MV-4-11 (cell line): ENCODE measurements at places on chromosomes 3 and 15.

- DNase-seq, result no peak
Observed at GRCh38 chr3:13598926-13599886, 50.3 kb downstream of the FBLN2 start.

DNA sequence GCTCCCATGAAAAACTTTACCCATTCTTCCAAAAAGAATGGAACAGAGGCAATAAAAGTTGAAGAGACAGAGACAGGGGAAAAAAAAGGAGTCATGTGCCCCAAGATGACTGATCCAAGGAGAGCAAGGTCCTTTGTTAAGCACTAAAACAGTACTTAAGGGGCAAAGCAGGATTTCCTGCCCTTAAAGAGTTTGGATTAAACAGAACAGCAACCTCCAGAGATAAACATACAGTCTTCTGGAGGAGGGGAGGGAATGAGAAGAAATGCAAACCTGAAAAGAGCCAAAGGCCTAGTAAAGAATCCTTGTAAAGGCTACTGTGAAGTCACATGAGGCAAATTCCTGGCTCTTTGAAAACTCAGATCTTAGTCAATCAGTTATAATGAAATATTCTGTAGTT is 38.2 kb downstream of the SHQ1 start:
- no peak for DNase-seq

GRCh38 chr3:196611761-196612483 is 27.6 kb upstream of the NRROS start:
- DNase-seq, result no peak

DNA sequence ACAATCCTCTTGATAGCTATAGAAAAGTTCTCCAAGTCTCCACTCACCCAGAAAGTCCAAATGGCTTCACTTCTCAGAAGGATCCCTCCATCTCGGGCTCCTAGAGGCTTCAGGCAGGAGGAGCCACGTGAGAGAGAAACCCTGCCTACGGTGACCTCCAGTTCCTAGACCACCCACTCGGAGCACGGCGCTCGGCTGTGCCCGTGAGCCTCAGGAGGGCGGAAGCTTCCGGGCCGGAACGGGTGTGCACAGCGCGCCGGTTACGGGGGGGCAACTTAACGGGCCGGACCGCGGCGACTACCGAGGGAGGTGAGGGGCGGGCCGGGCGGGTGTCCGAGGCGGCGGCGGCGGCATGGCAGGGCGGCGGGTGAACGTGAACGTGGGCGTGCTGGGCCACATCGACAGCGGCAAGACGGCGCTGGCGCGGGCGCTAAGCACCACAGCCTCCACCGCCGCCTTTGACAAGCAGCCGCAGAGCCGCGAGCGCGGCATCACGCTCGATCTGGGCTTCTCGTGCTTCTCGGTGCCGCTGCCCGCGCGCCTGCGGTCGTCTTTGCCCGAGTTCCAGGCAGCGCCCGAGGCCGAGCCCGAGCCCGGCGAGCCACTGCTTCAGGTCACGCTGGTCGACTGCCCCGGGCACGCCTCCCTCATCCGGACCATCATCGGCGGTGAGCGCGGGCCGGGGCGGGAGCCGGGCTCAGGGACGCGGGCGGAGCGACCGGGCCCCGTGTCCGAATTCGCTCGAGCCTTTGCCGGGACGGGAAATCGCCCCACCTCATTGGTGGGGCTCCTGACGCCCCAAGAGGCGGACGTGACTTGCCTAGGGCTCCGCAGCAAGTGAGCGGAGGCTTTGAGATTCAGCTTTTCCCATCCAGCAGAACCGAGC is at the start of gene EEFSEC:
TSS of gene EEFSEC (plus strand) at position 326 of the 886 bp plus-strand sequence. CDS start at position 353, 27 bp downstream.
- peak; percentile 83 for DNase-seq

GRCh38 chr3:70182166-70182565 is 130.3 kb downstream of the MDFIC2 start:
- DNase-seq, result no peak

- DNase-seq, result no peak
Observed at GRCh38 chr3:185935465-185936272, 2.1 kb downstream of the TRA2B start.

DNA sequence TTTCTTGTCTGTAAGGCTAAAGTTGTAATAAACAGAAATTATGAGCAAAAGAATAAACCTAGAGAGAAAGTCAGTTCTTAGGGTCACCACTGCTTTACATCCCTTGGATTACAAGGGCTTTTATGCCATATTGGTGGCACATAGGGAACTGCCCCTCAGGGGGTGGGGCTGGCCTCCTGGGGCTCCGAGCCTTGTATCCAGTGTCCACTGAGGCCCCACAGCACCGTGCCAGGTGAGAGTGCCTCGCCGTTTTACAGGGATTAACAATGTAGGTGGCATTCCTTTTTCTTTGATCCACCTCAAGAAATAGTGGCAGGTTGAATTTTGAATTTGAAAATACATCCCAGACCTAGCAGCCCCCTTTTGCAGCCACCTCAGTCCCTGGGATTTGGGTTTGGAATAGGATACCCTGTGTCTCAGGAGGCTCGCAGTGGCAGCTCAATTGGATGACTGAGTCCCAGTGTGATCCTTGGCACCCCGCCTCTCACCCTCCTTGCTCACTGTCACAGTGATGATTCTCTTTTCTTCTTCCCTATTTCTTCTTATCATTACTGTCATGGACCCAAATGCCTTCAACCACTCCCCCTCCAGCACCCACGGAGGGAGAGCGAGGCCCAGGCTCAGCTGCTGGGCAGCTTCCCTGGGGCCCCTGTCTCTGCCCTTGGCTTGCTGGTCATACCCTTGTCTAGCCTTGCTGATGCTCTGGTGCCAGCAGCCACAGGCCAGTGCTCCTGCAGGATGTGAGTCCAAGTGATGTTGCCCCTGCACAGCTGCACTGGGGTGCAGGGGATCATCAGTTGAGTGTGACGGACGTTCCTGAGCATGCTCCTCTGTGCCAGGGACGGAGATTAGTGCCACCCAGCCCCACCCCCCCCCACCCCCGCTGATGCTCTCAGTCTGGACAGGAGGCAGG is 137.9 kb downstream of the DNAJB8 start:
- DNase-seq, result no peak

DNA sequence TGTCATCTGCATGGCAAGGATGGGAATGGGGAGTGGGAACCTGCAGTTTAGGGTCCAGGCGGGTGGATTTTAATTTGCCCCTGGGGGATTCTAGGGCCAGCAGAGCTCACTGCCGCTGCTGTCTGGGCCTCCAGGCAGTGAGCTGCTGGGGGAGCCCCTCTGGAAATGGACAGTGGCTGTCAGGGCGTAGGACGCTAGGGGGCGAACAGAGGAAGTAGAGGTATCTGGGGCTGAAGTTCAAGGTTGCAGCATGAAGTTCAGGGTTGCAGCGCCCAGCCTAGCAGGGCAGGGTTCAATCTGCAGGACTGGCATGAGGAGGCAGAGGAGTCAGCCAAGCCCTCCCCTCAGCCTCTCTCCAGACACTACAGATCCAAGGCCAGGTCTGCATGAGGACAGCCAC is 49.5 kb downstream of the APBA2 start:
- DNase-seq, result peak; percentile 31

- DNase-seq, result no peak
Observed at GRCh38 chr3:74282202-74282601, 332.3 kb downstream of the CNTN3 start.

DNA sequence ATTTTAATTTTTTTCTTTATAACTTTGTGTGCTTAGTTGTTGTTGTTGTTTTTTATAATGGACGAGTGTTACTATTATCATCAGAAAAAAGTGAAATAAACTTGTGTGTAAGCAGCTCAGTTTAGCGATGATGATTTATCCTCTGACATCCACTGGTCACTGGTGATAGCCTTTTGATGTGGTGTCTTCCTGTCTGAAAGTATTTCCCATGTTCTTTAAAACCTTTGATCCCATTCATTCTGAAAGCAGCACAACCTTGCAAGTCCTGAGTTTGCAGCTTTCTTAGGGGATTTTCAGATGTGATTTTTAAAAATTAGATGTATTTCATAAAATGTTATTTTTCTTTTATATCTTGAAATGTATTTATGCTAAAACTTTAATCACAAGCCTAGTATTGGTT is 85.9 kb upstream of the ZPLD1 start:
- DNase-seq, result no peak

DNA sequence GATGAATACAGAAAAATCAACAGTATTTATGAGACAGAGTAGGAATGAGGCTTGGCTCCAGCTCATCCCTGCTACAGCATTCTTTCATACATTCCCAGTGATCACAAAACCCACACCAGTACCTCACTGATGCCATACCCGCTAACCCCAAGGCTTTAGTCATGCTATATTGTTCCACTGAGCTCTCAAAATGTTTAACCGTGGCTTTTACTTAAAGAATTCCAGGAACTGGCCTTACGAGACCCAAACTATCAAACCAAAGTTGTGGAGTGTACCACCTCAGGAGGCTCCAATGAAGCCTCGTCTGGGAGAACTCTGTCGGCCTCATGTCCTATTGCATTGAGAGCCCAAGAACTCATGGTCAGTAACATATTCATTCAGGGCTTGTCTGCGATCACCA is 278.9 kb downstream of the ULK4 start:
- peak; percentile 5 for DNase-seq

GRCh38 chr15:71705151-71705550 is 105.2 kb upstream of the NR2E3 start:
- DNase-seq, result no peak

DNA sequence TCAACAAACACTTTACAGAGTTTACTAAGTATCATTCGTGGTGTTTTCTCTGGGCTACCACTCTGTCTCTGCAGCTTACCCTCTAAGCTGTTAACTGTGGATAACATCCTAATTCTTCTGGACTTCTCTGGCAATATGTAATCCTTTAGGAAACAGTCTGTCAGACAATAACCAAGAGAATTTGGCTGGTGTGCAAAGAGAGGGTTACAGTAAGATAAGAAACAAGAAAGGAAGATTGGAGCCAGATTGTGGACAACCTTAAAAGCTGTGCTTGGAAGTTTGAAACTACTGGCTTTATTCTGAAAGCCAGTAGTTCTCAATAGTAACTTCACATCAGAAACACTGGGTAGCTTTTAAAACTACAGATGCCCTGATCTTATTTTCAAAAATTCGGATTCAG is 778 bp downstream of the ARL6 start:
- no peak for DNase-seq

DNA sequence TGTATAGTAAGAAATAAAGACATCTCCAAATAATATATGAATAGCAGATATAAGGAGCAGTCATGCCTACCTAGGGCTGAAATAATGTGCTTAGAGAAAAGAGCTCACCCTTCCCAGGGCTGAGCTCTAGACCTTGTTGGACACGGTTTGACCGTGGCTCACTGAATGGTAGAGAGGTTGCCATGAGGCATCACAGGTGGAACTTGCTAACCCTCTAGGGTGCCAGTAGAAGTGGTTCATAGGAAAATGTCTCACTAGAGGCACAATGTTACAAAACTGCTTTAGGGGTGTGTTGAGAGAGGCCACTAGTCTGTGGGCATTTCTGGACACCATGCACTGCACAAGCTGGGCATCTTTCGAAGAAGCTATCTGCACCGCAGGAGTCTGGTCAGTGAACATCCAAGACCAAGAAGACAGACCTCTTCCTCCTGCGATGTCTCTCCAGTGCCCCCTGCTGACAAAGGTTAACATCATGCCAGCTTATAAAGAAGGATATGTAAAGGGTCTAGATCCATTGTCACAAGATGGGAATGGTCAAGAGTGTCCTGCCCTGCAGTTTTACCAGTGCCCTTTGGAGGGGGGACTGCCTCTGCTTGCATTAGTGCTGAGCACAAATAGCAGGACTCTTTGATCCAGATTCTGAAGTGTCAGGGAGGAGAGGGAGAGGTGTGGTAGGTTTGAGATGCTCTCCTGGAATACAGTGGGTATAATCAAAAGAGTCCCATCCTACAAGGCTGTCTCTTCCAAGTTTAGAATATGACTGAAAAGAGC is 266.8 kb downstream of the ZNF385D start:
- peak; percentile 69 for DNase-seq

DNA sequence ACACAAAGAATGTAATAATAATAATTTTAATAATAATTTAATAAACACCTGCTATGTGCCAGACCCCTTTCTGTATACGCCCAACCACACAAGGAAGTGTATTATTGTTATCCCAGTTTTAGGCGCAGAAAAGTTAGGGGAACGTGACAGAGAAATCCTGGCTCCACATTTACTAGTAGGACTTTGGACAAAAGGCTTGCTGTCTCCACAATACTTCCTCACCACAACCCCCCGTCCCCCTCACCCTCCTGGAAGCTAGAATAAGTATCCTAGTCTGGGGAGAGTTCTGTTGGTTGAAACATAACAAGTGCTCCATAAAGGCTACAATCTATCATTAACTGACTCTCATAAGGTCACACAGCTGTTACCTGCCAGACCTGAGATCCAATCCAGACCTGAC is 488 bp upstream of the IL17RD start:
- no peak for DNase-seq

DNA sequence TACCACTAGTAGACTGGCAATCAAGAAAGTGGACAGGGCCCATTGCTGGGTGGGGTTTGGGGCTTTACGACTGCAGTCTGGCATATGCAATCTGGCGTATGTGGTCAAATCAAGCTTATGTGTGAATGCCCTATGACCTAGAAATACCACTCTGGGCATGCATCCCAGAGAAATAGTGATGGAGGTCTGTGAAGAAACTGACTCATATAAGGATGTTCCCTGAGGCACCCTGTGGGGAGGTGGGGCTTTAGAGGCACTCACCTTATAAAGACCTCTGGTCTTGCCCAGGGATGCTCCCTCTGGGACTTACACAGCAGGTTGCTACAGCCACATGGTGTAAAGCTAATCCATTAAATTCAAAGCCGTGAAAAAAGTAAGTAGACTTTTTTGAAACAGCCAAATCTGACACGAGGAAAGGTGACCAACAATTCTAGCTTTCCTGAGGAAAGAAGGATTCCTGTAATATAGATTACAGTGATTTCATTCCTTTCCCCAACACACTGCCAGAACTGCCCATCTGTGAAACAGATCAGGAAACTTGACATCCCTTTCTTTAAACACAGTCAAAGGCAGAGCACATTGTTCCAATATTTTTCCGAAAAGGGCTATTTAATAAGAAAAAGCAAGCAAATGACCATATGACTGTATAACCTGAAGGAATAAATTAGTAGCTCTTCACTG is 13.6 kb downstream of the RARRES1 start:
- DNase-seq, result no peak

DNA sequence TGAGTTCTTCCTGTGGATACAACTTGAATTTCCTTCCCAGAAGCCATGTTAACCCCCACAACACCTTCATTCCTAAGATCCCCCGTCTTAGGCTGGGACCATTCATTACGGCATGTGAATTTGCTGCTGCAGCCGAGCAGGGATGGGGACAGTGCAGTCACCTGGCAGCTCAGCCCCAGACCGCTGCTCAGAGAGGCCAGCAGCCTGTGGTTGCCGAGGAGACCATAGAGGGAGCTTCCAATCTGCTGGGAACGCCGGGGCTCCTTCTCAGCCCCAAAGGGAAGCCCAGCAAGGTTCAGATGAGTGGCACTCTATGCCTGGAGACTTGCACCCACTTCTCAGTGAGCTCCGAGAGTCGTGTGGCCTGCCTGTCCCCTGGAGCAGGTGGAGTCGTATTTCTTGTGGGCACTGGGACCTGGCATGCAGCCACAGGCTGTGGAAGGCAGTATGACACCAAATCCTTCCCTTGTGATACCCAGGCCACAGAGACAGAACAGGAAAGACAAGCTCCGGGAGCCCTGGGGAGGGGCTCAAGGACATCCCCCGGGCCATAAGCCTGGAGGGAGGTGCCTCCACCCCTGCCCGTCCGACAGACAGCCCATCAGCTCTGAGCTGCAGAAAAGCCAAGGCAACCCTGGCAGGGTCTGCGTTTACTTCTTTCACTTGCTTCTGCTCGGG is 167.3 kb downstream of the FAM43A start:
- no peak for DNase-seq

GRCh38 chr3:160747422-160747821 is 8.6 kb upstream of the PPM1L start:
- no peak for DNase-seq

GRCh38 chr15:29665444-29666003 is 156.7 kb downstream of the TJP1 start:
- DNase-seq, result no peak

GRCh38 chr3:15345608-15346137 is 13.3 kb upstream of the SH3BP5 start:
- DNase-seq, result peak; percentile 79
